ENCODE measurements at places on chromosomes 6 and 20.

DNA sequence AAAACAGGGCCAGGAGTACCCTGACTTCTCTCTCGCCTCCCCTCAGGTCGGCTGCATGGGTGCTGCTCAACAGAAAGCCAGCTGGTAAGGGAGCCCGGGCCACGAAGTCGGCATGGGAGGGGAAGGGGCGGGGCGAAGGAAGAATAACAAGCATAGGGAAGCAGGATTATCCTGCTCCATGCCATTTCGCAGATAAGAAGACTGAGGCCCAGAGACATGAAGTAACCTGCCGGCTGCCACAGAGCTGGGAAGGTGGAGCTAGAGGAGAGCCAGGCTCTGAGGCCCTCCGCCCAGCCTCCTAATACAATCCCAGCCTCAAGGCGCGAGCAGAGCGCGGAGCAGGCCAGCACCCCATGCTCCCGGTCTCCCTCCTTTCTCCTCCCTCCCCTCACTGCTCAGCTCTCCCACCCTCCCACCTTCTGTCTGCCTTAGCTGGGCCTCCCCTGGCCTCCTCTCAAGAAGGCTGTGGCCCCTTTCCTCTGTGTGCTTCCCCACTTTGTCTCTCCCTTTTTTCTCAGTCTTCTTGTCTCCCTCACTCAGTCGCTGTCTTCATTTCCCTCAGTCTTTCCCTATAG lies 13.2 kb upstream of the HMGA1 start:
- DNase-seq = no peak

DNA sequence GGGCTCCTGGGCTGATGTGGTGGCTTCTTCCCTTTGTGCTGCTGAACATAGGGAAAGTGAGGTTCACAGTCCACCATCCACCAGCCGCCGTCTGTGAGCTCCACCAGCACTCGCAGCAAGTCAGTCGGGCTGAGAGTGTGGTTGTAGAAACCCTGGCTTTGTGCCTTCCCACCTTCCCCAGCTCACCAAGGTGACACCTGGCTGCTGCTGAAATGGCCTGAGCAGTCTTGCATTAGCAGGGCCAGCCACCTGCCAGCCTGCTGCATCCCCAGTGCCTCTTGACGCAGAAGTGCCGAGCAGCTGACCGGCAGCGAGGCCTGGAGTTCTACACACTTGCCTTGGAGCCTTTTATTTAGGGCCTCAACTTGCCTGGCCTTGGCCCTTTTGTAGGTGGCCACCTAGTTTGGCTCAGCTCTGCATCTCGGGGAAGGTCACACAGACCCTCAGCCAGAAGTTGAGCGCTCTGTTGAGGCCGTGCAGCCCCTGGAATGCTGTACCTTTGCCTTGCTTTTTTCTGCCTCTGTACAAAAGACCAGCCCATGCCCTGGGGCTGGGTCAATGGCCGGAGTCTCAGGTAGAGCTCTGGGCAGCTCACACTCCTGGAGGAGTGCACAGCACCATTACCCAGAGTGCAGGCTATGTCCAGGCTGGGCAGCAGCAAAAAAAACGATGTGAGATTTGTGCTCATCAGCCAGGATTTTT lies 76.5 kb downstream of the PTPN1 start:
- no peak for DNase-seq

DNA sequence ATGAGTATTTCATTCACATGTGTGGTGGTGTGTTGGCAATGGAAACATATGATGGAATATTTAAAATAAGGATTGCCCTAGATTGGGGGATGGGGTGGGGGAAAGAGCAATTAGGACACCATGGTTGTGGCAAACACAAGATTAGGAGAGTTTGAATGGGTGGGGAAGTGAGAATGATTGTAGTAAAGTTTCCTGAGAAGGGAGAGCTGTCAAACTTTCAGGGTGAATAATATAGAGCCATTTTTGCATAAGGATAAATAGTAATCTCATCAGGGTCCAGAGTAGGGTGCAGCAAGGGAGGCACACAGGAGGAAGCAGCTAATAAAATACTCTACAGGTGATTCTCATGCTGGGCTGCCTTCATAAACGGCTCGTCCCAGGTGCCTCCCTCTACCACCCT lies 294.9 kb upstream of the MARCKS start:
- no peak for DNase-seq

DNA sequence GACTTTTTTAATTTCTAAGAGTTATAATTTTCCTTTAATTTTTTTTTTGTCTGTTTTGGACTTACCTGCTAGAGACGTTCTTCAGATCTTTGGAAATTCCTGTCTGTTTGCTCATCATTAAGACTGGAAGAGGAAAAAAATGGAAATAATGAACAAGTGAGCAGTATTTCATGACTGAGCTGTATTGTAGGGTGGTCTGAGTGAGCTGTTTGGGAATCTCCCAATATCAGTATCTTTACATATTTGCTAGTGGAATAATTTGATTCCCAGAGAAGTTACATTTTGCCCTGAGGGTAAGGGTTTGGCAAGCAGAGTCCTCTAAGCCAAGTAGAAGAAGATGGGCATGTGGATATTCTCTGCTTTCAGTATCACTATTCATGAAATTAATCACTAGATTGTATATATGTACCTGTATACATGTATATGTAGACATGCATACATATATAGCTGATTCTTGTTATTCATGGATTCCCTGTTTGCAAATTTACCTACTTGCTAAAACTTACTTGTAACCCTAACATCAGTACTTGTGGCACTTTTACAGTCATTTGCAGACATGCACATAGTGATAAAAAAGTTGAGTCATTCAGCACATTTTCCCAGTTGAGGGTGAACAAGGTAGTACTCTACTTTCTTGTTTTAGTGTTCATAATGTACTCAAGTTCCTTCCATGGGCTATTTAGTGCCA lies 13.5 kb downstream of the ZC2HC1B start:
- no peak for DNase-seq

GRCh38 chr6:118724211-118724610 lies 72.8 kb upstream of the CEP85L start:
- DNase-seq = no peak

GRCh38 chr6:136669299-136669699 lies 119.1 kb upstream of the MAP7 start:
- DNase-seq = peak; percentile 73

- peak; percentile 87 for DNase-seq
Measured at GRCh38 chr20:63520504-63520933, at the start of gene PPDPF. Gene PPDPF, plus strand, starts transcription at chr20:63520765. Its CDS starts 544 bp downstream, at chr20:63521309.

- DNase-seq = no peak
Measured at GRCh38 chr20:3586093-3586492, 77.1 kb downstream of the GFRA4 start.

DNA sequence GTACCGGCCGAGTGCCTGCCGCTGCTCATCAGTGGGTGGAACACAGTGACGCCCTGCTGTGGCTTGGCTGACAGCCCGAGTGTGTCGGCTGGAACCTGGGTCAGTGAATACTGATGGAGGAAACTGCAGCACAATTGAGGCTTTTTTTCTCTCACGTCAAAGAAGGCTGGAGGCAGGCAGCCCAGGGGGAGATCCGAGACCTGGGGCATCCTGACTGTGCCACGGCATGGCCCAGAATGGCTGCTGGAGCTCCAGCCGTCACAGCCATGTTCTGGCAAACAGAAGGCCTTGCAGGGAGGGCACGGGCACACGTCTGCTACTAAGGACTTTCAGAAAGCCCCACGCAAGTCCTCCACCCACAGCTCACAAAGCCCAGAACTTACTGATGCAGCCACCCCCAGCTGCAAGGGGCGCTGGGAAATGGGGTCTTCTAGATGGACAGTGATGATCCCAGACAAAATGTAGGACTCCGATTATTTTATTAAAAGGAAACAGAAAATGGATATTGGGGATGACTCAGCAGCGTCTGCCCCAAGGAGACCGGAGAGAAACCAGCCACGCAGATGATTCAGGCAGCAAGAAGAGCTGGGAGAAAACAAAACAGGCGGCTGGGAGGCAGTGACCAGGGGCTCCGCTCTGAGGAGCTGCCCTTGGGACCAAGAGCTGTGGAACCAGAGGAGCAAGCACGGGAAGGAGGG lies 140.0 kb downstream of the TAF4 start:
- DNase-seq = no peak

DNA sequence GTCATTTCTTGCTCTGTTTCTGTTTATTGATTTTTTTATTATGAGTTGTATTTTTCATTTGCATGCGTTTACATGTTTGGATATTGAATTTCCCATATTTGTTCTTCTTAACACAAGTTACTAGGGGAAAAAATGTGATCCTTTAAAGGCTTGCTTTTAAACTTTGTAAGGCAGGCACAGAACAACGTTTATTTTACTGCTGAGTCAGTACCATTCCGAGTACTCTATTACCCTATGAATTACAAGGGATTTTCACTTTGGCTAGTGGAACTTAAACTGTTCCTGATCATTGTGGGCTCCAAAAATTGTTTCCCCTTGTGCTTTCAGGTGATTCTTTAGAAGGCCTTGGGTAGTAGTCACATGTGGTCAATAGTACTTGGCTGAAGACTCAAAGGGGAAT lies 28.5 kb downstream of the FAM162B start:
- no peak for DNase-seq

GRCh38 chr6:38091613-38092012 lies 272.1 kb downstream of the ZFAND3 start:
- no peak for DNase-seq

- DNase-seq = no peak
Measured at GRCh38 chr6:21085643-21086042, 507.9 kb upstream of the SOX4 start.

- peak; percentile 92 for DNase-seq
Measured at GRCh38 chr6:21589352-21590345, 3.9 kb upstream of the SOX4 start.
